ENCODE measurements at places on chromosomes 6 and 20.

DNA sequence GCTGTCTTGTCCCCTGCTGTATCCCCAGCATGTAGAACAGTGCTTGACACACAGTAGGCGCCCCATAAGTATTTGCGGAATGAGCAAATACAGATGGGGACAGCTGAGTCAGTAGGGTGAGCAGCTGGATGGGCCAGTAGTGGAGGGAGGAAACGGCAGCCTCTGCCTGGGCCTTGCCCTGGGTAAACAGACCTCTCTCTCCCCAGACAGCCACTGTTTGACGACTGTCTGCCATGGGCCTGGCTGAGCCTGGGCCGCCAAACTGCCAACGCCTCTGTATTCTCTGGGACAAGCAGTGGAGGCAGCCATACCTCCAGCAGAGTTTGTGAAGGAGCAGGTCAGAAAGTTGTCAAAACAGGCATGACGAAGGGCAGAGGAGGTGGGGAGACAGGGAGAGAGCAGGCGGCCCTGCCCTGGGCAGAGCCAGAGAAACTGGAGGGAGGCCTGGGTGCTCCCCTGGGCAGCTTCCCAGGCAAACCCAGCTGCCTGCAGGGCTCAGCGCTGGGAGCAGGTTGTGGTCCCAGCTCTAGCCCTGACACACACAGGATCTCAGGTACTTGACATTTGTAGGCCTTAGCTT, 15.2 kb downstream of the HNF4A start:
- DNase-seq, result no peak

GRCh38 chr6:139940741-139941729, 566.6 kb upstream of the CITED2 start:
- DNase-seq, result no peak

- no peak for DNase-seq
Observed at GRCh38 chr6:21864206-21864605, 270.7 kb downstream of the SOX4 start.

DNA sequence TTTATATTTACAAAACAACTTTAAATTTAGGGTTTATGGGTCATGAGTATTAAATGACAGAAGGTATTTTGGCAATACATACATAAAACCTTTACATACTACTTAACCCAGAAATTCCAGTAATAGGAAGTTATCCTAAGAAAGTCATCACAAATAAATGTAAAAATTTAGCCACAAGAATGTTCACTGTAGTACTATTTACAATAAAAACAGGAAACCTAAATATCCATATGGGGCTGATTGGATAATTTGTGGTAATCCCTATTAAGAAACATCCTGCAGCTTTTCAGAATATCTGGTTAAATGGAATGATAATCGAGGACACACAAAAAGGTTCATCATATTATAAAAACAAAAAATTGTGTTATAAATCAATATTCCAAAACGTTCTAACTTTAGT, 44.4 kb downstream of the TRAM2 start:
- no peak for DNase-seq

- DNase-seq, result no peak
Observed at GRCh38 chr20:59988141-59988540, 29.9 kb downstream of the CDH26 start.

GRCh38 chr6:156822747-156823206, 45.6 kb downstream of the ARID1B start:
- no peak for DNase-seq

DNA sequence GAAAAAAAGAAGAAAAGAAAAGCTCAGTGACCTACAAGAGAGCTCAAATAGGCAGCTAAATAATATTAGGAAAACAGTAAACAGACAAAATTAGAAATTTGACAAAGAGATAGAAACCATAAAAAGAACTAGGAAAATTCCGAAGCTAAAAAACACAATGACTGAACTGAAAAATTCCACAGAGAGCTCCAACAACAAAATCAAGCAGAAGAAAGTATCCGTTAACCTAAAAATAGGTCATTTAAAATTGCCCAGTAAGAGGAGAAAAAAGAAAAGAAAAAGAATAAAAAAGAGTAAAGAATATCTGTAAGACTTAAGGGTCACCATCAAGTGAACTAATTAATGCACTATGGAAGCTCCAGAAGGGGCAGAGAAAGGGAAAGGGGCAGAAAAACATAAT, 6.6 kb upstream of the ECHDC1 start:
- DNase-seq, result no peak

- no peak for DNase-seq
Observed at GRCh38 chr20:34375977-34376430, 12.9 kb downstream of the ITCH start.

GRCh38 chr6:27208042-27208441, 39.5 kb upstream of the PRSS16 start:
- DNase-seq, result no peak

GRCh38 chr6:27553123-27553904, 80.4 kb upstream of the ZNF184 start:
- DNase-seq, result no peak

Measured in CD4-positive, alpha-beta T cell treated with Interleukin-4 for 4 hours (primary cell).